ENCODE measurements at places on chromosomes 13 and 19. TPM values are rescaled to one million over a fixed set of nuclear protein-coding genes. Genes with fewer than 3 reads are reported as not detected.

The RAB11B gene
- total RNA-seq = 65.5 TPM

The FGF14 gene
- not detected for total RNA-seq

The CNN2 gene
- total RNA-seq = 76.0 TPM

The EXOC3L2 gene
- not detected for total RNA-seq

The GIPR gene
- 1.7 TPM for total RNA-seq
